ENCODE measurements at places on chromosomes 1 and 21.
A peak's percentile ranks its signal among the peaks of the same experiment; 100 is the strongest.

- no peak for DNase-seq
Measured at GRCh38 chr1:48858200-48858920, 81.7 kb upstream of the BEND5 start.

DNA sequence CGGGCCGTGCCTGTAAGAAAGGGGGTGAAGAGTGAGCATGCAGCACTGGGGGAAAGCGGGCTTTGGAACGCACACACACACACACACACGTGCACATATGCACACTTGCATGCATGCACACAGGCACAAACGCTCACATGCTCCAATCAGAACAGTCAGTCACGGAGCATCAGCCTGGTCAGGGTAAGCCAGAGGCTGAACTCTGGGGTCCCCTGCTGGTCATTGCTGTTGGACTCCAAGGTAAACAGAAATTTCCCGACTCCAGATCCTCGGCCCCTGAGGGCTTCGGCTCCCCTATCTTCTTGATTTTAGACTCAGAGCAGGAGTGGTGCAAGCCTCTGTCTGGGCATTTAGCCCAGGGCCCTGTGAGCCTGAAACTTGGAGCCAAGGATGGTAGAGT lies 54.2 kb downstream of the SYT2 start:
- DNase-seq, result no peak

GRCh38 chr1:53416269-53416813 lies 42.9 kb upstream of the DMRTB1 start:
- DNase-seq, result no peak

GRCh38 chr1:200473698-200474371 lies 64.0 kb upstream of the ZNF281 start:
- no peak for DNase-seq

DNA sequence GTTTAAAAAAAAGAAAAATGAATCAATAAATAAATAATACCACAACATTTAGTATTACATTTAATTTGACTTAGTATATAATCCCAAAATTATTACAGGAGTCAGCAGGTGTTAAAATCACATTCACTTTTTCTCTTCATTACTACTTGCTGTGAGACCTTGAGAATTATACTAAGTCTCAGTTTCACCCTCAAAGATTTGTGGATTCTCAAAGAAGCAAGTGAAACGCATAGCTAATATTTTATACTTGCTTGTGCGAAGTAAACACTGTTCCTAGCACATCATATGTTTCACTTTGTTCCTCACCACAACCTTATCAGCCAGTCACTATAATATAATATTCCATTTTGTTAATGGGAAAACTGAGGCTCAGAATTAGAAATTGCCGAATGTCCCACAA lies 4.0 kb downstream of the CLCA1 start:
- no peak for DNase-seq

- no peak for DNase-seq
Measured at GRCh38 chr1:55315552-55315951, 100.4 kb upstream of the USP24 start.

DNA sequence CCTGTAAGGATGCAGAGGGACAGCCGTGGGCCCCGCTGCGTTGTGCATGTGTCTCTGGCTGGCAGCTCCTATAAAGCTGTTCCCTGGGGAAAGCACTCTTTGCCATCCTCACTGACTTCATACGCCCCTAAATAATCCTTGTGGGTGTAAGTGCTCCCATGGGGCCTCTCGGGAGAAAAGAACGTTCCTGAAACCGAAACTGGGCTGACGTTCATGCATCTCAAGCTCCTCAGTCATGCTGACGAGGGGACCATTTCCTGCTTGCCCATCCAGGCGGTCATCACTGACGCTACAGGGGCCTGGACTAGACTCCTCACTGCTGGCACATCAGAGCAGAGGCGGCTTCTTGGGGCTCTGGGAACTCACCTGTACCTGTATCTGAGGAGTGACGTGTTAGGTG lies 73.1 kb upstream of the USP24 start:
- DNase-seq, result no peak

DNA sequence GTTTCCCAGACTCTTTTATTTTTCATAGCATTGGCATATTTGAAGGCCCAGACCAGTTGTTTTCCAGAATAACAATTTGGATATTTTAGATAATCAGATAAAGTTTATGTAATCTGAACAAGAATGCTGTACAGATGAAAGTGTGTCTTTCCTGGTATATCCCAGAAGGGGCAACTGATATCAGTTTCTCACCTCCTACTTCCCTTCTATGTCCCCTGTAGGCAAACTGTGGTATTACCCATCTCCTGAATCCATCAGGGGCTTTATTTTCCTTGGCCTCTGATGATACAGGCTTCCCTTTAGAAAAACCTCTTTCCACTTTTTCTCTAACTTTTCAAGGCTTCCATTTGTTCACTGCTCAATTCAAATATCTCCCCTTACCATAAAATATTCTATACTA lies 87.5 kb upstream of the RGS1 start:
- no peak for DNase-seq

DNA sequence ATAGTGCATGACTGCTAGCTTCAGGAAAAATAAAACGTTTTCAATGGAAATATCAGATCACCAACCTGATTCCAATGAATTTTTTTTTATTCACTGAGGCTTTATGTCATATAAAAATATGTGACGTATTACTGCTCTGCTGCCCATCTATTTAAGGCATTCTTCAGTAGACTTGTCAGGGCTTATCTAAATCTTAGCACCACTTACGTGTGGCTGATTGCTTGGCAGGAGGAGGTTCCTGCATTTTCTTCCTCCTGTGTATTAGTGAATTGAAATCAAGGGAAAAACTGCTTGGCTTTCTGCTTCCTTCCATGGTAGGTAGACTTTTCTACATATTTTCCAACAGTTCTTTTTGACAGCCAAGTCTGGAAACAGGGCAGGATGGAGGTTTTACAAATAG lies 80.3 kb downstream of the ROR1 start:
- no peak for DNase-seq

DNA sequence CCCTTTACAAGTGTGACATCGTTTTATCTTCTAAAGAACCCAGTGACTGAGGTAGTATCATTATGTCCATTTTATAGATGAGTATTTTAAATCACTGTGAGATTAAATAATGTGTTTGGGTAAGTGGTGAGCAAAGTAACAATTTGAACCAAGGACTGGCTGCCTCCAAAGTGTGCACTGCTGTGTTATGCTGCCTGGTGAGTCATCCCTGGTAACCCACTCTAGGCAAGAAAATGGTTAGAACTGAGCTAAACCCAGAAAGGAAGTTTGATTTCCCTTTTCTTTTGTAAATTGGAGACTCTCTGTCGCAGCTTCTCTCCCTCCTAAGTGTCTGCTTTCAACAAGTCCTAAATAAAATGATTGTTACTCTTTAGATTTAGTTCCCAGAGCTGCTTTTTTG lies 342.8 kb upstream of the KAZN start:
- no peak for DNase-seq

- DNase-seq, result no peak
Measured at GRCh38 chr1:230231774-230232145, 164.7 kb downstream of the GALNT2 start.

DNA sequence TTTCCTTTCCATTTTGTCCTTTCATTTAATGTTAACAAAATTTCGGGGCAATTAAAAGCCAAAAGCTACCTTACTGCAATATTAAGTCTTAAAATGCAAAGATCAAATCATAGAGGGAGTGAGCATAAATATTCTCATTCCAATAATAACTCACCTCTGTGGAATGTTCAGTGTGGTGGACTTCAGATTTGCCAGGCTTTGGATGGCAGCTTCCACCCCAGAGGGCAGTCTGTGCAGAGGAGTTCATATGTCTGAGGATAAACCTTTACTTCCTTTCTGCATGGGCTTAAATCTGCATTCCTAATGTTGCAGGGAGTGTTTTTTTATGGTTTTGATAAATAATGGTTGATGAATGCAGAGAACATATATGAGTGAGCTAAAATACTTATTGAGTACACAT lies 16.3 kb downstream of the KIAA0040 start:
- no peak for DNase-seq

DNA sequence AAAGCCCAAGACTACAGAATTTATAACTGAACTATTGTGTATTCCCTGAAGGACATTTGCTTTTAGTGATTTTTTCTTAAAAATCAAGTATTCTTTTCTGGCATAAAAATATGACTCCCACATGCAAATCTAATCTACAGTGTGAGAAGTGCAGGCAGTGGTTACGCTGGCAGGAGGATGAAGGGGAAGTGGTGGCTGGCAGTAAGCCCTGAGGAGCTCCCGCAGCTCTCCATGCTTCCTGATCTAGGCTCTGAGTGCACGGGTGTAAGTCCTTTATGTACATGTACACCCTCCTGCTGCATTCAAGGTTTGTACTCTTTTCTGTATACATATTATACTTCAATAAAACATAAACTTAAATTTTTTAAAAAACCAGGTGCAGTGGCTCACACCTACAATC lies 67.5 kb upstream of the PRDX6 start:
- DNase-seq, result no peak

DNA sequence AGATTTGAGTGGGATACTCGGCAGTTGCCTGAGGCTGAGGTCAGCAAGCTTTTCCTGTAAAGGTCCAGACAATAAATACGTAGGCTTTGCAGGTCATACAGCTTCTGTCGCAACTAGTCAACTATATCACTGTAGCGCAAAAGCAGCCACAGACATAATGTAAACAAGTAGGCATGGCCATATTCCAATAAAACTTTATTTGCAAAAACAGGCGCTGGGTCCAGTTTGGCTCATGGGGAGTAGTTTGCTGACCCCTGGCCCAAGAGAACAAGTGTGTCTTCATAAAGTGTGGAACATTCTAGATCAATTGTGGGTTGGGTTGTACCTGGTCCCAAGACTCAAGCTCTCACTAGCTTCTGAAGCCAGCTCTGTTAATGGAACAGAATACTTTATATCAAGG lies 78.8 kb downstream of the MIS18A start:
- no peak for DNase-seq

DNA sequence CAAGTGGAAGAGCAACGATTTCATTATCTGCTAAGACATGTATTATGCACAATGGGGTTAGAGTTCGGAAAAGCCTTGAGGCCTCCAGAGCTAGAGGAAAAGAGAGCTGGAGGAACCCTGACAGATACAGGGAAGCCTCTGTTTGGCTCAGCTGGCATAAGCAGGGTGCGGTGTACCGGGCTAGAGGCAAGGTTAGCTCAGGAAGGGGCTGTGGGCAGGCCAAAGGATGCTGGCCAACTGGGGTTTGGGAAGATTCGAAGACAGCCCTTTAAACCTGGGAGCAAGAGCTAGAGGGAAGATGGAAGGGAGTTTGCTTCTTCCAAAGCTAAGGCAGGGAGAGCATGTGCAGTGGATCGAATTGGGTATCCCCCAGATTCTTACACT lies 107.6 kb upstream of the TLR5 start:
- no peak for DNase-seq

DNA sequence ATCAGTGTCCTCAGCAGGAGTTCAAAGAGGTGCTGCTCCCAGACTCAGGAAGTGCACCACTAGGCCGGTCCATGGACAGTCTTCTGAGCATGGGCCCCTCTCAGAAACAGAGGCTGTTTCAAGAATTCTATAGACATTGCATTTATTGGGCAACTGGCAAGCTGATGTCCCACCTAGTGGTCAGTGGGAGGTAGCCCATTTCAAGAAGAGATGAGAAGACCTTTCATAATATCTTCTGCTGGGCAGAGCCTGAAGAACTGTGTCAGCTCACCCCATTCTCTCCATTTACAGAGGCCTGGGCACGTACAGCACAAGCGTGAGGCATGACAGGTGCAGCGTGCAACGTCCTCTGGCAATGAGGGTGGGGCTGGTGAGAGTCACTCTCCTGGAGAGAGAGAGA lies 216.0 kb downstream of the DYRK1A start:
- no peak for DNase-seq

GRCh38 chr1:212637902-212638301 lies 29.3 kb downstream of the ATF3 start:
- DNase-seq, result no peak

GRCh38 chr1:15090373-15090772 lies 63.2 kb upstream of the TMEM51 start:
- peak; percentile 81 for DNase-seq

DNA sequence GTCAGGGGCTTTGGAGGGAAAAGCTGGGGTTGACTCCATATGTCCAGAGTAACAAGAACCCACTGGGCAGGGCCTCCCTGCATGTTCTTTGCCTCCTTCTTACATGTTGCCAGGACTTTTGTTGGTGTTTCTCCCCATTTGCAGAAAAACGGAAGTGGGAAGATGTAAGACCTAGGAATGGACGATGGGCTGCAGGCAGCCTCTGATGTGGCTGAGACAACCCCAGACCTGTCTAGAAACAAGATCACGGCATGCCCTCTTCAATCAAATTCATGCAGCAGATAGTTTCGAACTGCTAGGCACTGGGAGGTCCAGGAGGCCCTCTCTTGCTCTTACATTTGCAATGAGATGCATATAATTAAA lies 3.4 kb downstream of the FAM43B start:
- no peak for DNase-seq

DNA sequence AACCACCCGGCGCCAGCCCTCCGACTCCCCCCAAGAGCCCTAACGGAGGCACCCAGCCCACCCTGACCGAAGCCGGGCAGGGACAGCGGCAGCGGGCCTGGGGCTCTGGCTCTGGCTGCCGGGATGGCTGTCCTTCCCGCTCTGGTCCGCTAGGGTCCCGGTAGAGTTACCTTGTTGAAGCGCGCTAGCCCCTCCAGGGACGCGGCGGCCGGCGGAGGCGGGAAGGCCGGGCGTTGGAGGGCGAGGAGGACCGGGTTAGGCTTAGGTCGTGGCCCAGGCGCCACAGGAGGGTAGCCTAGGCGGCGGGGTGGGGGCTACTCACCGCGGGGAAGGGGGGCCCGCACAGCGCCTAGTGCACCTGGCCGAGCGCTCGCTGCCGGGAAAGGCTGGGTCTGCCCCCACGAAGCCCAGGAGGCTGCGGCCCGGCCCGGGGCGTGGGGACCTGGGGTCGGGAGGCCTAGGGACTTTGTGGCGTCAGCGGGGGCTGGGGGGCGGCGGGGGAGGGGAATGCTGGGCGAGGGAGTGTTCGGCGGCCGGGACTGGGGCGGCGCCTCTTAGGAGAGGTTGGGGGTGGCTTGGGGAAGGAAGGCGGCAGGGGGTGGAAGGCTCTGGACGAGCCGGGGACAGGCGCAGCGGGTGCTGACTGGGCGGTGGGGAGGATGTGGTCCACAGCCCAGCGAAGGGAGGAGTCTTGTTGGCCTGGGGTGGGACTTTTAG lies at the start of gene TRIM17:
Gene TRIM17 (minus strand): TSS at position 645 of the 717 bp plus-strand sequence. CDS start 1,789 bp downstream, outside the sequence.
- DNase-seq, result peak; percentile 11

- no peak for DNase-seq
Measured at GRCh38 chr1:229769006-229769405, 143.0 kb downstream of the URB2 start.

GRCh38 chr1:225483818-225484656 lies 56.2 kb upstream of the LBR start:
- no peak for DNase-seq

DNA sequence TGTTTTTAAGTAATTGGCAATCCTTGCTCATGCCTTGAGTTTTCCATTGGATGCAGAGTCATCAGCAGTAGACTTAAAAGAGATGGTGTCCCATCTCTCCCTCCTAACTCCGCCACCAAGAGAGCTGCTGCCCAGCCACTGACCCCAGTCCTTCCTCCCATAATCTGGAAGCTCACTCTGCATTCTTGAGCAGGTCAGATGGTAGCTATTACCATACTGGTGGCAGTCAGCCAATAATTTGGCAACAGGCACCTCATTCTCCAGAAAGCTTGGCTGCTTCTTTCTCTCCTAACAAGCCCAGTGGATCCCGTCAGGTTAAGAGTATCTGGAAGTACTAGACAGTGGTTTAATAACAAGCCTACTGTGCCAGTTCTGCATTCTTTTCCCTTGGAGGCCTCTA lies 272.1 kb downstream of the ZNF648 start:
- no peak for DNase-seq
